Mesothelial cell of epicardium (in vitro differentiated cells): ENCODE measurements at places on chromosomes 6 and 20. TPM values are rescaled to one million over a fixed set of nuclear protein-coding genes. Genes with fewer than 3 reads are reported as not detected.

GRCh38 chr6:169168302-169168630, 85.4 kb downstream of the THBS2 start:
- no peak for DNase-seq

DNA sequence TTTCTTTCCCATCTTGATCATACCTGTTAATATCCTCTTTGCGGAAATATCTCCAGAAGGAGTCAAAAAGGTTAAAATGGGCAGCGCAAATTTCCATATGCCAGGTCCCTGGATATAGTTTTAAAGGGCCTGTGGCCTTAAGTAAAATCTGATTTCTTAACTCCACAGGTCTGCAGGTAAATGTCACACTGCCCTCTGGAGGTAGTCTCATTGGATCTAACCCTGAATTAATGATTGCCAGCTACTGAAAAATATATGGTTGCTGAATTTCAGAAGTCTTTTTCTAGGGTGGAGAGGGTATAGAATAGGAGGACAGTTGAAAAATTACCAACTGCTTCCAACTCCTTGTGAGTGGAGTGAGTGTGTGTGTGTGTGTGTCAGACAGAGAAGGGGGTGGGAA, 8.5 kb downstream of the MOXD1 start:
- DNase-seq, result no peak

DNA sequence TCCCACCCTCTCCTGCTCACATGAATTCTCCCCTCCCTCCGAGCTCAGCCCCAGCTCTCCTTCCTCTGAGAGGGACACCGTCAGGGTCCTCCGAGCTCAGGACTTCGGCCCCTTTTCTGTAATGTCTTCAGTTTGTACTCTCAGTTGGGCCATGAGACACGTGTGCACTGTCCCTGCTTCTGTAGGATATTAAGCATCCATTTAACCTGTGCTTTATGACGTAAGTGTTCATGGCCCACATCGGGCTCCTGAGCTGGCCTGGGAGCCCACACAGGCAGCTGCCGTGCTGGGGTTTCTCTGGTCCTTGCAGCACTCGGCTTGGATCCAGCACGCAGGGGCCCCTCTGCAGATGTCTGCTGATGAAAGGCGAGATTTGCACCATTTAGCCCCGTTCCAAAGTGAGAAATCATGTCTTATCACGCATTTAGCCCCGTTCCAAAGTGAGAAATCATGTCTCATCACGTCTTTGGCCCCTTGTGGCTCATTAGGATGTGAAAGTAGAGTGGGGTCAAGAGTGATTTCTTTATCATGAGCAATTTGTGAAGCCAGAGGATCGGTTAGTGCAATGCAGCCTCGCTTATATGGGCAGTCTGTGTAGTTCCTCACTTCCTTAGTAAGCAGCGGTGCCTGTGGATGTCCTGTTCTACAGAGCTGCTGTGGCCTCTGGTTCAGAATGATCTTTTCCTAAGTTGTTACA, 25.3 kb downstream of the DUSP22 start:
- no peak for DNase-seq

GRCh38 chr6:133300896-133301295, 59.7 kb downstream of the EYA4 start:
- DNase-seq, result no peak

Gene CTSA
- 74.4 to 86.7 TPM (median 78.8 TPM) in 3 replicates for total RNA-seq

Gene SLCO4A1
- 3.7 to 4.5 TPM (median 4.3 TPM) in 3 replicates for total RNA-seq

Gene EYS
- total RNA-seq, result 0.52 to 0.69 TPM (median 0.60 TPM) in 3 replicates

Gene HSPA12B
- total RNA-seq, result 11.5 to 13.0 TPM (median 12.0 TPM) in 3 replicates
